ENCODE measurements at places on chromosomes 16 and 17.

GRCh38 chr17:59149051-59149450 lies 5.9 kb downstream of the SKA2 start:
- DNase-seq = no peak

GRCh38 chr17:56367366-56367765 lies 214.1 kb downstream of the ANKFN1 start:
- DNase-seq = no peak

DNA sequence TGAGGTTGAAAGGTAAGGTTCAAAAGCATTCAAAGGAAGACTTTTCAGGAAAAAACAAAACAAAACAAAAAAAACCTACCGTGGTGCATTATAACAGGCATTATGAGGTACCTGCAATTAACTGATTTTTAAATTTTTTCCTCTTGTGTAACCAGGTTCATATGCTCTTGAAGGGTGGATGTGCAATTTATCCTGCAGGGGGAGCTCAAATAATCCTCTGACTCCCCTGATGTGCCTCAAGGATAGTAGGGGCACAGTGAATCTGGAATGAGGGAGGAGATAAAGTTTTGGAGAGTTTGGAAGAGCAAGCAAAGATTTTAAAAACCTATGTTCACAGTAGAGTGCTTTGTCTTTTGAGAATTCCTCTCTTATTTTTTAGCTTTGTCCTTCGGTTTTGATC lies 1349.4 kb downstream of the CDH8 start:
- DNase-seq = no peak

- DNase-seq = peak; percentile 96
These were observed at the start of gene CHTF18 for GRCh38 chr16:788399-789126. Gene CHTF18 (plus strand): TSS chr16:788620. CDS start chr16:788685, 65 bp downstream.

DNA sequence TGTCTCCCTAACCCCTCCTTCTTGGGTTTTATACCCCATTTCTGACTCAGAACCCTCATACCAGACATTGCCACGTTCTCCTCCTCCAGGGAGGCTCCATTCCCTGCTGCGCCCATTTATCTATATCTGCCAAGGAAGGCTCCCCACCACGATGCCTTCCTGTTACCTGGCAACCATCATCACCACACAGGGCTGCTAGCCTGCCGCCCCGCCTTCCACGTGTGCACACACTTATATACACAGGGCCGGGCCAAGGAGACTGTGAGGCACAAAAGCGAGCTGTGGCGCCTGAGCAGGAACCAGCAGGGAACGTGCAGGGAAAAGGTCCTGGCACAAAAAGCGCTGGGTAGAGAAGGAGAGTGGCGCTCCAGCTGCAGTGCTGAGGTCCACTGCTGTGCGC lies 261.8 kb downstream of the CBLN1 start:
- no peak for DNase-seq

All from T-helper 17 cell (primary cell).